A549 treated with CORT108297 at 1 μM for 4 hours (cell line): ENCODE measurements at places on chromosomes 7 and 10. TPM values are rescaled to one million over a fixed set of nuclear protein-coding genes. Genes with fewer than 3 reads are reported as not detected.

HKDC1 gene
- total RNA-seq: 12.8 to 19.1 TPM (median 15.2 TPM) in 5 replicates

CRHR2 gene
- not detected in 5 replicates for total RNA-seq

SFTPA1 gene
- total RNA-seq: not detected in 5 replicates

SFMBT2 gene
- 9.0 to 11.9 TPM (median 10.3 TPM) in 5 replicates for total RNA-seq

TRPV5 gene
- not detected in 5 replicates for total RNA-seq

INHBA gene
- 0.42 to 1.3 TPM (median 0.74 TPM) in 5 replicates for total RNA-seq

CYP2C8 gene
- total RNA-seq: not detected in 5 replicates
